ENCODE measurements at places on chromosomes 1 and 21.

GRCh38 chr1:219788700-219789099 is 139.7 kb downstream of the SLC30A10 start:
- no peaks in the 10 kb centered on the region for H3K36me3 ChIP-seq
- H3K27ac ChIP-seq = no peak overlapping the region
- H3K4me3 ChIP-seq = no peak overlapping the region

DNA sequence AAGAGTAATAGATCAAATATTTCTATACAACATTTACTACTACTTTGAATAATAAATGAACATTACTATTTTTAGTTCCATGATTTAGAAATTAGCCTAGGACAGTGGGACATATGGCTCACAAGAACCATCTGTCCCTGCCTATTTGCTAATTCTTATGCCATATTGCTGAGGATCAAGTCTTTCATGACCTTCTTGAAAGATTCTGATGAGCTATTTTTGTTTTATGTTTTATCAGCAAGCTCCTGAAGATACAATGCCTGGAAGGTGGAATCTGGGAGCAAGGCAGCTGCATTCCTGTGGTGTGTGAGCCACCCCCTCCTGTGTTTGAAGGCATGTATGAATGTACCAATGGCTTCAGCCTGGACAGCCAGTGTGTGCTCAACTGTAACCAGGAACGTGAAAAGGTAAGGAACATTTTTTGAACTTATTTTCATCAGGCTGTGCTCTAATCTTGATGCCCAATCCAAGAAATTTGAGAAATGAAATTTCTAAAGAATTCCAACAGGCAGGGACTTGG is 326.7 kb downstream of the PAPPA2 start:
- no peaks in the 10 kb centered on the region for H3K4me1 ChIP-seq
- H3K27me3 ChIP-seq = no peaks in the 10 kb centered on the region
- no peak overlapping the region for H3K27ac ChIP-seq

DNA sequence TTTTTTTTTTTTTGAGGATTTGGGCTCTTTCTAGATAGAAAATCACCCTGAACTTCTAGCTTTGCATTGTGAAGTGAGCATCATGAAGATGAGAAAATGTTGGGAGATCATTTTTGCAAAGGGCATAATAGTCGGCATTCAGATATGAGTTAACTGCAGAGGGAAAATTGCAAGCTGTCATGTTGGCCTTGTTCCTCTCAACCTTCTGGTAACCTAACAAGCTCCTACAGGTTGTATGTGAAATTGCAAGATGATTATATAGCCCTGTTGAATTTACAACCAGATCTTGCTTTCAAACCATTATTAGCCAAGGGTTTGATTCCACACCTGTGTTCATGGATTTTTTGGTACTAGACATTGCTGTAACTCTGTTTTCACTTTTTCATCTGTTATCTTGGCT is 2.2 kb downstream of the ELOA start:
- H3K4me3 ChIP-seq = no peak overlapping the region
- no peak for DNase-seq
- H3K36me3 ChIP-seq = peaks cover 15% of the 10 kb centered on the region
- H3K4me1 ChIP-seq = peaks cover 10% of the 10 kb centered on the region

DNA sequence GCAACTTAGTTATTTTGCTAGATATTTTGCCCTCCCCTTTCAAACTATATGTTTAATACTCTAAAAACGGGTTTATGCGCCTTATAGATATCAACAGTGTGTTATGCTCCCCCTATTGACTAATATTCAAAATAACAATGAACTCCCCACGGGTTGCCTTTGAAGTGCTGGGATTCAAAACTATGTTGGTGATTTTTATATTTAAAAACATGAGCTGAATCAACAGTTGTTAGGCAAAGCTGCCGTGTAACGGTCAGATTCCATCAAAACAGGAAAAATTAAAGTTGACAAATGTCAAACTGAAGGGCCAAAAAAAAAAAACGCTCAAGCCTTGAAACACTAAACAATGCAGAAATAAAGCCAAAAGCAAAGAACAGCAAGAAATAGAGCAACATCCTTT is 2.5 kb downstream of the TGFBR3 start:
- no peak overlapping the region for H3K27ac ChIP-seq
- H3K4me3 ChIP-seq = no peak overlapping the region
- H3K27me3 ChIP-seq = peaks cover 34% of the 10 kb centered on the region
- DNase-seq = no peak
- peaks cover 3% of the 10 kb centered on the region for H3K4me1 ChIP-seq
- H3K36me3 ChIP-seq = no peaks in the 10 kb centered on the region

DNA sequence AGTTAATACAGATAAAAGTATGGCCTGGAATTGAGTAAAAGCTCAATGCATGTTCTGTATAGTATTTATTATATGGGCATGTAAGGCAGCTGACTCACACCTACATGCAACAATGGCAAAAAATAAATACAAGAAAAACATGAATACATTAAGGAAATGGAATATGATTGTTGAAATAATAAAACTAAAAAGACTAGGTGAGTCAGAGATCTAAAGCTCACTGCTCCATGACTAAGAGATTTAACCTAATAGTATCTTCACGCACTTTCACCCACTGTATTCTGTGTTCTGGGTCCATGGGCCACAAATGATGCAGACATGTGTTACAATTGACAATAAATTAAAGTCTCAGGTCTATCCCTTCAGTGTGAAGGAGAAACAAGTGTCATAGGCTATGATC is 607.0 kb downstream of the AGBL4 start:
- DNase-seq = no peak
- no peaks in the 10 kb centered on the region for H3K36me3 ChIP-seq
- H3K4me3 ChIP-seq = no peak overlapping the region
- no peaks in the 10 kb centered on the region for H3K4me1 ChIP-seq
- H3K27ac ChIP-seq = no peak overlapping the region

GRCh38 chr1:24109686-24110475 is 2.1 kb downstream of the MYOM3 start:
- H3K4me3 ChIP-seq = no peak overlapping the region
- H3K4me1 ChIP-seq = peaks cover 2% of the 10 kb centered on the region
- H3K36me3 ChIP-seq = no peaks in the 10 kb centered on the region

GRCh38 chr1:239061770-239062169 is 324.6 kb upstream of the CHRM3 start:
- H3K27ac ChIP-seq = no peak overlapping the region
- no peak for DNase-seq
- H3K4me1 ChIP-seq = peaks cover 4% of the 10 kb centered on the region
- no peaks in the 10 kb centered on the region for H3K27me3 ChIP-seq
- H3K4me3 ChIP-seq = no peak overlapping the region
- H3K36me3 ChIP-seq = no peaks in the 10 kb centered on the region

DNA sequence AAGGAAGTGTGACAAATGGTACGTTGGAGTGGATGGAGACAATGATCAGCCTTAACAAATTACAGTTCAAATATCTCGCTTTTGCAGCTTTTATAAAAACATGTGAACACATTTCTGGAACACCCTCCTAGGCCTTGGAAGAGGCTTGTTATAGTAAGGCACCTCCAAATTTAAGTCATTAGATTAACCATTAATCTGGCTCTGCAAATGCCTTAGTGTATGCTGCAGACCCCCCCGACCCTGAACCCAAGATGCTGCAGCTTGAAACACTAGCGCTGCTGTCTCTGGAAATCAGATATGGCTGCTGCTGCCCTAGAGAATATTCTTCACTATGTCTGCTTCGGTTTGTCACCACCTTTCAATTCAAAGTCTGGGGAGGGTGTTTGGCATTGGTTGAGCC is 196.4 kb downstream of the MIS18A start:
- H3K4me3 ChIP-seq = no peak overlapping the region
- no peak overlapping the region for H3K27ac ChIP-seq
- no peak for DNase-seq
- H3K36me3 ChIP-seq = no peaks in the 10 kb centered on the region
- no peaks in the 10 kb centered on the region for H3K4me1 ChIP-seq

DNA sequence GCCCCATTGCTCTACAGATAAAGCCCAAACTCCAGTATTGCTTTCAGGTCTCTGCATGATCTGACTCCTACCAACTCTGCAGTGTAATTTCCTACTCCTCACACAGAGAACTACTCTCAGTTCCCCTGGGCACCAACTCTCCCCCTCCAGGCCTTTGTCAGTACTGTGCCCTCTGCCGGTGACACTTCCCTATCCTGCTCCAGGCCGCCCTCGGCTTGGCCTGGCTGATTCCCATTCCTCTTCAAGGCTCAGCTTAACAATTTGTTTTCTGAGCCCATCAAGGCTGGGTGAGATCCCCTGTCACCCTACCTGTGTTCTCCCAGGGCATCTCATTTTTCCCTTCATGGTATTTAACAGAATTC is 2.6 kb downstream of the SLAMF8 start:
- peak; percentile 67 for DNase-seq
- H3K4me3 ChIP-seq = no peak overlapping the region
- H3K36me3 ChIP-seq = no peaks in the 10 kb centered on the region
- no peak overlapping the region for H3K27ac ChIP-seq

DNA sequence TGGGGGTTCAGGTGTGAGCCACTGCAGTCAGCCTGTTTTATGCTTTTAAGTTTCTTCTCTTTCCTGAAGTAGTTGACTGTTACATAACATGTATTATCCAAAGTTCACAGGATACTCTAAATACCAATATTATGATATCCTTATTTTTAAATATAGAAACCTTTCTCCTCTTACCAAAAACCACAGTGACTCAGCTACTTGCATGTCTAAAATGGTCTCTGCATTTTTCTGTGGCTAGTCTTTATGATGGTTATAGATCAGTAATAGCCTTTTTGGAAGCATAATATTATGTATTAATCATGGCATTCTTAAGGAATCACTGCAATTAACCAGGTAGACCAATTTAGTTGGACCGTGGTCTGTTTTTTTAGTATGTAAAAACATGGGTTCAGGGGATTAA is 210.8 kb upstream of the CACYBP start:
- no peaks in the 10 kb centered on the region for H3K4me1 ChIP-seq
- H3K27me3 ChIP-seq = no peaks in the 10 kb centered on the region
- H3K4me3 ChIP-seq = no peak overlapping the region
- H3K36me3 ChIP-seq = no peaks in the 10 kb centered on the region
- H3K27ac ChIP-seq = no peak overlapping the region

GRCh38 chr1:13556224-13556764 is 27.3 kb upstream of the PDPN start:
- no peaks in the 10 kb centered on the region for H3K4me1 ChIP-seq
- no peaks in the 10 kb centered on the region for H3K36me3 ChIP-seq
- H3K27ac ChIP-seq = no peak overlapping the region
- H3K27me3 ChIP-seq = no peaks in the 10 kb centered on the region

- H3K4me1 ChIP-seq = peaks cover 3% of the 10 kb centered on the region
- H3K27me3 ChIP-seq = no peaks in the 10 kb centered on the region
- no peak for DNase-seq
- H3K27ac ChIP-seq = no peak overlapping the region
- no peaks in the 10 kb centered on the region for H3K36me3 ChIP-seq
- H3K4me3 ChIP-seq = no peak overlapping the region
Measured at GRCh38 chr1:46221749-46222148, 18.6 kb downstream of the LURAP1 start.

DNA sequence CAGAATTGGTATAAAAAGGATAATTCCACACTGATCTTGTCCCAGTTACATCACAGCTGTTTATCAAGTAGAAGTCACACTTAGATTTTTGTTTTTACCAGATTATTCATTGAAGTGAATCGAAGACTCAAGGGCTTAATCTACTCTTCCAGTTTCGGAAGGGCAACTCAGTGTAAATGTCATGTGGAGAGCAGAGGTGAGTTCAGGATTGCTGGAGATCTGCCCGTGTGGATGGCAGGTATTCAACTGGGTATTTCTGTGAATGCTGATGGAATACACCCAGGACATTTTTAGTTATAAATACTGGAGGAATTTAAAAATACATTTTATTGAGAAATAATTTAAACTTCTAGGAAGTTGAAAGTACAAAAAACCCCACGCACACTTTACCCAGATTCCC is 19.4 kb downstream of the CC2D1B start:
- peaks cover 1% of the 10 kb centered on the region for H3K4me1 ChIP-seq
- no peaks in the 10 kb centered on the region for H3K27me3 ChIP-seq
- DNase-seq = no peak
- H3K4me3 ChIP-seq = no peak overlapping the region
- H3K27ac ChIP-seq = no peak overlapping the region

- H3K27ac ChIP-seq = no peak overlapping the region
- DNase-seq = no peak
- no peaks in the 10 kb centered on the region for H3K36me3 ChIP-seq
- H3K4me1 ChIP-seq = no peaks in the 10 kb centered on the region
- H3K27me3 ChIP-seq = no peaks in the 10 kb centered on the region
- no peak overlapping the region for H3K4me3 ChIP-seq
Measured at GRCh38 chr1:65606426-65606825, 186.0 kb downstream of the LEPR start.

GRCh38 chr1:179053486-179053885 is 27.8 kb downstream of the FAM20B start:
- H3K27me3 ChIP-seq = no peaks in the 10 kb centered on the region
- no peaks in the 10 kb centered on the region for H3K36me3 ChIP-seq
- DNase-seq = no peak
- no peak overlapping the region for H3K4me3 ChIP-seq
- no peak overlapping the region for H3K27ac ChIP-seq

GRCh38 chr1:244789731-244790130 is 45.7 kb upstream of the COX20 start:
- H3K27me3 ChIP-seq = no peaks in the 10 kb centered on the region
- H3K27ac ChIP-seq = no peak overlapping the region
- no peaks in the 10 kb centered on the region for H3K4me1 ChIP-seq
- H3K36me3 ChIP-seq = no peaks in the 10 kb centered on the region
- H3K4me3 ChIP-seq = no peak overlapping the region

DNA sequence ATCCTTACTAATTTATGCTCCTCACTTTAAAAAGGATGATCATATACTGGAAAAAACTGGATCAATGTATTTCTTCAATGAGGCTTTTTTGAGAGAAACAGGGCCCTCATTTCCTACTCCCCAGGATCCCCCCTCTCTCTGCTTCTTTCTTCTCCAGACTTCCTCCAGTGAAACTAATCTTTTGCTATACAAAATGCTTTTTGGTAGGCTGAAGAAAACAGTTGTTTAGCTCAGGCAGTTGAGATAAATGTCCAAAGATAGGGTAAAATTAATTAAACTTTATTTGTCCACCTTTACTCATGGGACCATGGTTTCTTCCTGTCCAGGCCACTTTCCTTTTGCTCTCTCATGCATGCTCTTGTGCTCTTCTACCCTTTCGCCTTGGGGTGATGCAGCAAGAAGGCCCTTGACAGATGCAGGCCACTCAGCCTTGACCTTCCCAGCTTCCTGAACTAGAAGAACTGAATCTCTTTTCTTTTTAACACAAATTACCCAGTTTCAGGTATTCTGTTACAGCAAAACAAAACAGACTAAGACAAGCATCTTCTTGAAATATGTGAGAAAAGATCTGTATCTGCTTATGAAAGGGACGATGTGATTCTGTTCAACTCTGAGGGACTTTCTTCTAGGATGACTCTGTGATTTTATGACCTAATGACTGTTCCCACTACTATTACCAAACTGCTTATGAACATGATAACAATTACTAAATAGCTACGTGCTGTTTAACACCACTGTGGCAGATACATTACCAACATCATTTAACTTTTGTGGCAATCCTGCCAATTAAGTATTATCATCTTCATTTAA is 63.7 kb downstream of the NVL start:
- no peaks in the 10 kb centered on the region for H3K27me3 ChIP-seq
- no peaks in the 10 kb centered on the region for H3K4me1 ChIP-seq
- no peak for DNase-seq
- H3K36me3 ChIP-seq = peaks cover 3% of the 10 kb centered on the region
- no peak overlapping the region for H3K4me3 ChIP-seq
- H3K27ac ChIP-seq = no peak overlapping the region

GRCh38 chr1:3186526-3186921 is 117.5 kb downstream of the PRDM16 start:
- H3K27me3 ChIP-seq = no peaks in the 10 kb centered on the region
- H3K36me3 ChIP-seq = no peaks in the 10 kb centered on the region
- DNase-seq = no peak
- no peaks in the 10 kb centered on the region for H3K4me1 ChIP-seq
- no peak overlapping the region for H3K27ac ChIP-seq
- H3K4me3 ChIP-seq = no peak overlapping the region

- no peak overlapping the region for H3K27ac ChIP-seq
- no peak for DNase-seq
- H3K36me3 ChIP-seq = no peaks in the 10 kb centered on the region
- no peaks in the 10 kb centered on the region for H3K27me3 ChIP-seq
- peaks cover 5% of the 10 kb centered on the region for H3K4me1 ChIP-seq
Measured at GRCh38 chr1:172719066-172719627, 60.2 kb downstream of the FASLG start.
